Activated CD8-positive, alpha-beta memory T cell treated with anti-CD3 and anti-CD28 coated beads for 1 hour (primary cell): ENCODE measurements at places on chromosomes 5 and 9.

DNA sequence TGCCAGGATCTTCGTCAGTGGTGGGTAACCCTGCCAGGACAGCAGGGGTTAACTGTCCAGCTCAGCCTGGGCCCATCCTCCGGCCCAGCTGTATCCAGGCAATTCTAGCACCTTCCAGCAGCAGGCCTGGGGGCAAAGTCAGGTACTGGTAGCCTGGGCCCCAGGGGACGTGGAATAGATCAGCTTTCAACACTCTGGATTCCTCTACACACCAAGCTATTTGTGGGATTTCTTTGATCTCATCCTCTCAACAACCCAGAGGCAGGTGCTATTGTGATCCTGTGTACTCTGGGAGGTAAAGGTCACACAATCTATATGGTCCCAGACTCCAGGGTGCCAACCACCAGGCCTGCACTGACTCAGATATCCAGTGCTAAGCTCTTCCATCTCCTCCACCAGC lies 8.7 kb upstream of the SPOUT1 start:
- DNase-seq, result no peak

DNA sequence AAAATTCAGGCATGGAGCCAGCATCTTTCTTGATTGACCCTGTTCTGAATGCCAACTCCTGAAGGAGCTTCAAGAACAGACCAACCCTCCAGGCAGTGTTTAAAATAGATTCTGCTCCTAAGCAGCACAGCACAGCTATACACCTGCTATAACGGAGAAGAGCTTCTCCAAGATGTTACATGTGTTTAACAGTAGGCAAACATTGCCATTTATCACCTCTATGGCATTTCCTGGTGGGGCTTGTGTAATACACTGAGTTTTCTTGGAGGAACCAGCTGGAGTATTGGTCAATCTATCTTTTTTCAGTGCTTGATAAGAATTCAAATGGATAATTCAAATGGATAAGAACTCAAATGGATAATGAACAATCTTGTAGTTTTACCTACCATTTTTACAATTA lies 615.1 kb downstream of the CDH12 start:
- DNase-seq, result no peak

- no peak for DNase-seq
Observed at GRCh38 chr9:134484479-134484878, 157.1 kb upstream of the COL5A1 start.

GRCh38 chr5:68727931-68728330 lies 365.9 kb upstream of the SLC30A5 start:
- no peak for DNase-seq

DNA sequence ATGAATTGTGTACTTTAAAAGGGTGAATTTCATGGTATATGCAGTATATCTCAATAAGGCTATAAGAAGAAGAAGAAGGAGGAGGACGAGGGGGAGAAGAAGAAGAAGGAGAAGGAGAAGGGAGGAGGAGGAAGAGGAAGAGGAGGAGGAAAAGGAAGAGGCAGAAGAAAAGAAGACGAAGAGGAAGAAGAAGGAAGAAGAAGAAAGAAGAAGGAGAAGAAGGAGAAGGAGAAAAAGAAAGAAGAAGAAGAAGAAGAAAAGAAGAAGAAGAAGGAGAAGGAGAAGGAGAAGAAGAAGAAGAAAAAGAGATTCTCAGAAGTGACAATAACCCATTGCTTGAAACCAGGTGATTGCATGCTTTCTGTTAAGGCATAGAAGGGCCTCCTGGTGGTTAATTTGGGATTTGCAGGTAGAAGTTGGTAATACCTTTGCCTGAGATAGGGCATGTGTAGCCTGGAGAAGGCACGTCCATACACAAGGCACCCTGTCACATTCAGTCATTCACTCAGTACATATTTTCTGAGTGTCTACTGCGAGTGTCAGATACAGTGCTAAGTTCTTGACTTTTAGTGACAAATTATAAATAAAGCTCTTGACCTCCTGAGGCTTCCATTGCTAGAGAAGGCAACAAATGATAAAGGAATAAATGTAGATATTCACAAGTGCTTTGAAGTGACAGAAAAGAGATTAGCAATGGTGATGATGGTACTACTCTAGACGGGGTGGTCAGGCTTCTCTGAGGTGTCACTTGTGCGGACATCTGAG lies 231.3 kb downstream of the NPR3 start:
- DNase-seq, result no peak

- DNase-seq, result no peak
Observed at GRCh38 chr5:31452314-31452713, 79.6 kb downstream of the DROSHA start.

DNA sequence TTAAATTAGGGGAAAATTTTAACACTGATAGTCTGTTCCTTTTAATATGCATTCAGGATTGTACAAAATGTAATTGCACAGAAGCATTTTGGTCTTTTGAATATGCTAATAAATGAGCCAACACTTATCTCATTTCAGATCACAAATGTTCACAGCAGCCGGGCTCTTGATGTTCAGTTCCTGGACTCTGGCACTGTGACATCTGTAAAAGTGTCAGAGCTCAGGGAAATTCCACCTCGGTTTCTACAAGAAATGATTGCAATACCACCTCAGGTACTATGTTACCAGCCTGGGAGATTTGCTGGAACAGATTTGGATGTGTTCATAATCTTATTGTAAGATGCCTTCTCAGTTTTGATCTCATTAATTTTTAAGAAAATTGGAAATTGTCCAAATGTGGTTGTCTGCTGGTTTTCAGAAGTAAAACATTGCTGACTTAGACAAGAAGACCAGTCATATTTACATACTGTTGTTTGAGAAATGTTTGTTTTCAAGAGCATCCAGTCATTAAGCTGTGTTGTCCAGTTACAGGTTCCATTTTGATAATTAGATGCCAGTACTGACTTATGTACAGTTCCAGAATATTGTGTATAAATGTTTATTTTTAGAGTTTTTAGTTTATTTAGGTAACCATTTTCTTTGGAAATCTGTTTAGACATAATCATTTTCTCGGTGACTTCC lies 23.0 kb upstream of the TMOD1 start:
- no peak for DNase-seq

DNA sequence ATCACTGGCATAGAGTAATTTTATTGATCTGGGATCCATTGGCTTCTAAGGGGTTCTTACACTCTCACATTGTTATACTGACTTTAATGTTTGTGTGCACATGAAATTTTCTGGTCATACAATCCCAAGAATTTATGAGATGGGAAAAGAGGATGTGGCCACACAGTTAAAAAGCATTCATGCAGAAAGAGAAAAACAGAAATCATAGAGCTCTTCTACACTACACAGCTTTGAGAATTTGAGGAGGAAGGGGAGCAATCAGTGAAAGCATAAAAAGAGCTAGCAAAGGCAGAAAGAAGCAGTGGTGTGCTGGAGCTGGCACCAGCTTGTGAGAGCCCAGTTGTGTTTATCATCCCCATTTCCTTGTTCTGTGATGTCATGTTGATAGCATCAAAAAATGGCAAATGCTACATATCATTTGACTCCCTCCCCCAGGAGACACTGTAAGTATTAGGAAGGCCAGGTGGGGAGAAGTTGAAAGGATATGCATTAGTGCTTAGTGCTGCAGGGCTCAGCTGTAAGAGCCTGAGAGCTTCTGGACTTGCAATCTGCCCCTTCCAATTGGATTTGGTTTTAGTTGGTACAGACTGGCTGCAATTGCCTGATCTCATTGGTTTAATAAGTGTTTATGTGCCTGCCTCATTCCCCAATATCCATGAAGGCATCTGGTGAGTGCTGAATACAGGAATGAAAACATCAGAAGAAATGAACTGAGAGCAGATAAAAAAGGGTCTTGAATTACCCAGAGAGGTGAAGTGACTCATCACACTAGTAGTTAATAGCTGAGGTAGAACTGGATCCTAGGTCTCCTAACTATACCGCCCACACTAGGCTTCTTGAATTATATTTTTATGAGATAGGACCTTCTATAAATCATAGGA lies 30.9 kb downstream of the RHOBTB3 start:
- DNase-seq, result no peak

DNA sequence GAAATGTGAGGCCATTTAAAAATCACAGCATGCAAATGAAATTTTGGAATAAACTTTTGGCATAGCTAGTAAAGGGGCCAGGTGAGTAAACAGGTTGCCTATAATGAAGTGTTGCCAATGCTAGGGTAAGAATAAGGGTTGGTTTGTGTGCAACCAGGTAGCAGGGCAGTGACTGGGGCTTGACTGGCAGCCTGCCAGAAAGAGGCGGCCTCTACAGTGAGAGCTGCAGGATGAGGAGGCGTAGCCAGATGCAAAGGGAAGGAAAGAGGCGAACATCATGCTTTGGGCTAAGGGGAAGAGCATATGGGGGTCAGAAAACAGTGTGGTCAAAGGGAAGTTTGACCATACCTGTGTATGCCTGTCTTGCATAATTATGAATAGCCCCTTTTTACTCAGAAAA lies 70.6 kb downstream of the MAST4 start:
- no peak for DNase-seq

- DNase-seq, result no peak
Observed at GRCh38 chr5:154478752-154479159, 729 bp upstream of the HAND1 start.

DNA sequence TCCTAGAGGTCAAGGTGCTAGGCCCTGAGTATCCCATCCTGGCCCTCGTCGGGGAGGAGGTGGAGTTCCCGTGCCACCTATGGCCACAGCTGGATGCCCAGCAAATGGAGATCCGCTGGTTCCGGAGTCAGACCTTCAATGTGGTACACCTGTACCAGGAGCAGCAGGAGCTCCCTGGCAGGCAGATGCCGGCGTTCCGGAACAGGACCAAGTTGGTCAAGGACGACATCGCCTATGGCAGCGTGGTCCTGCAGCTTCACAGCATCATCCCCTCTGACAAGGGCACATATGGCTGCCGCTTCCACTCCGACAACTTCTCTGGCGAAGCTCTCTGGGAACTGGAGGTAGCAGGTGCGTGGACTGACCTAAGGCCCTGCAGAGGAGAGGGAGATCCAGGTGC lies 7.9 kb downstream of the BTNL9 start:
- no peak for DNase-seq

DNA sequence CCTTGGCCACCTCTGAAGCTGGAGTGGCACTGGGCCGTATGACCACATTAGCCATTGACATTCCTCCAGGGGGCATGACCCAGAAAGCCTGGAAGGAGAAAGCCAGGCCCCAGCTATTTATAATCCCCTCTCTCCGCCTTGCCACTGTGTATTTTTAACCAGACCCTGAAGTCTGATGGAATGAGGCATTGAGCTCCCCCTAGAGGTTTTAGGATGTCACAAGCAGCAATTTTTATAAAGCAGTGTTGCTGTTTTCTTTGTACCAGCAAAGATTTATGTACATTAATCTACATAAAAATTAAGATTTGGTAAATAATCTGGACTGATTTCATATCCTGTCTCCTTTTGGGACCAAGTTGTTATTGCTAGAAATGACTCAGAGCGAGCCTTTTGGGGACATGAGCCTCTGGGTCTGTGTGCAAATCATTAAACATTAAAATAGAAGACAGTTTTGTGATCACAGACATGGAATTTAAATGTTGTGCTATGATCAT lies 127.1 kb downstream of the TRIO start:
- DNase-seq, result no peak

GRCh38 chr5:147753765-147754164 lies 28.8 kb downstream of the JAKMIP2 start:
- DNase-seq, result no peak

- DNase-seq, result peak; percentile 93
Observed at GRCh38 chr9:130693426-130694191, at the start of gene EXOSC2. Gene EXOSC2 (plus strand): TSS chr9:130693780. CDS start chr9:130693792, 12 bp downstream.

GRCh38 chr9:13137426-13137825 lies 142.1 kb downstream of the MPDZ start:
- no peak for DNase-seq

- DNase-seq, result no peak
Observed at GRCh38 chr9:89956907-89957306, 352.1 kb downstream of the GADD45G start.

DNA sequence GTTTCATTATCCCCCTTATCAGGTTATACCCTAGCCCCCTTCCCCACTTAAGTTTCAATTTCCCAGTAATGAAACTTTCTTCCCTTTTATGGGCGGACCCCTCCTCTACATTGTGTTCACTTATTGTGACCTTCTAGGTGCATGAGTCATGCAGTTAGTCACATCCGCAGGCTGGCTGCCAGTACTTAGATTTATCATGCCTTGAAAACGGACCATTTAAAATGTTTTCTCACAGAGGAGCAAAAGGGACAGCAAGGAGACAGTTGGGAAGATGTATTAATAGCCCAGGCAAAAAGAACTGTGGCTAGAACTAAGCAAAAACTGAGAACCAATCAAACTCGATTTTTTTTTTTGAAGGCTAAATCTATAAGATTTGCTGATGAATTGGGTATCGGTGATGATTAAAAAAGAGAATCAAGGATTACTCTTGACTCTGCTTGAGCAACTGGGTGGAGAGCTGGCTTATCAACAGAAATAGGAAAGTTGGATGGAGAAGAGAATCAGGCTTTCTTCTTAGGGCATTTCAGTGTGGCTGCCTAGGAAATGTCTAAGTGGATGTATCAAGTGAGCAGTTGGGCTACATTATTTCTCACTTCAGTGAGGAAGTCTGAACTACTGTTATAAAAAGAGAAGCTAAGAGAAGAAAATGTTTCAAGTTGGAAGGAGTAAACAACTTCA lies 615.0 kb downstream of the HINT1 start:
- DNase-seq, result no peak

- DNase-seq, result no peak
Observed at GRCh38 chr9:33288828-33289483, 1.4 kb upstream of the NFX1 start.

DNA sequence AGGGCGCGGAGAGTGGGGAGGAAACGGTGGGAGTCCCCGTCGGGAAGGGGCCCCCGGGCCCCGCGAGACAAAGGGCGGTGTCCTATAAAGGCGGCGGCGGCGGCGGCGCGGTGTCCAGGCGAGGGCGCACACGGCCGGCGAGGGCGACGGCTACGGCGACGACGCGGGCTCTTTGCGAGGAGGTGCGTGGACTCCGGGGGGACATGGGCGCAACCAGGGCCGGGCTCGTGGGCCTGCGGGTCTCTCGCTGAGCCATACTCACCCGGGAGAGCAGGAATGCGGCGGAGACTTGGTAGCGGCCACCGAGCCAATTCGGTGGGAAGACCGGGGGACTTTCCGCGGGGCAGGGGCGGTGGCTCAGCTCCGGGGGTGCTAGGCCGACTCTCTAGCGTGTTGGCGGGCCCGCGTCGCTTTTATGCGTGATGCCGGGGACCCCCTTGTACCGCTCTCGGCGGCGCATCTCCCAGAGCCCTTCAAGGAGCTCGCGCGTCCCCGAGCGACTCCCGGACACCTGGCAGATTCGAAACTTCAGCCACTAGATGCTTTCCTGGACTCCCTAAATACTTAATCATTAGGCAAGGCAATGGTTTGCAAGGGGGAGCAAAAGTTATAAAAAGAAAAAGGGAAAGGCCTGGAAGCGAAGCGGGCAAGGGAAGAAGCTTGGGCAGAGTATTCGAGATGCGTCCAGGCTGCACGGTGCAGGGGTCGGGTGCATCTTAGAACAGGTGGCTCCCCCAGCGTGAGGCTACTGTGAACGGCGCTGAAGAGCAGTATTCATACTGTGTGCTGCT lies 5.9 kb upstream of the TAL2 start:
- DNase-seq, result no peak

- DNase-seq, result no peak
Observed at GRCh38 chr5:52964138-52964537, 25.0 kb upstream of the ITGA2 start.
